ENCODE measurements at places on chromosomes 16 and 17. TPM values are rescaled to one million over a fixed set of nuclear protein-coding genes. Genes with fewer than 3 reads are reported as not detected.

Gene TOM1L2
- 27.1 TPM for total RNA-seq

Gene TP53TG3B
- not detected for total RNA-seq

Gene HOXB5
- total RNA-seq, result 0.59 TPM

Gene KCNH6
- total RNA-seq, result not detected

Gene CACNA1H
- 12.6 TPM for total RNA-seq

Gene LDHD
- total RNA-seq, result 7.5 TPM

Gene NF1
- 70.9 TPM for total RNA-seq

Gene DNAI2
- not detected for total RNA-seq

Gene KRT20
- total RNA-seq, result 0.39 TPM

Gene ZG16
- total RNA-seq, result not detected

Gene SLC52A1
- total RNA-seq, result 0.59 TPM

Gene EPX
- total RNA-seq, result 1.9 TPM

Gene SNAI3
- 0.79 TPM for total RNA-seq

Gene TBC1D26
- 0.49 TPM for total RNA-seq

Gene ZNF778
- 4.7 TPM for total RNA-seq

Gene CD300LG
- 2.5 TPM for total RNA-seq

Gene KCNJ12
- 3.1 TPM for total RNA-seq

Gene NEUROD2
- not detected for total RNA-seq

Gene NKD1
- 4.9 TPM for total RNA-seq

Gene GCGR
- total RNA-seq, result not detected

Gene CD300C
- total RNA-seq, result 0.39 TPM

Gene SHBG
- 0.49 TPM for total RNA-seq

Gene SREBF1
- 89.3 TPM for total RNA-seq

Gene SLFN14
- 1.6 TPM for total RNA-seq

Gene KRT14
- total RNA-seq, result 763 TPM

Gene SMIM22
- total RNA-seq, result 1.3 TPM

Gene ZP2
- 0.69 TPM for total RNA-seq

Gene OR1A1
- total RNA-seq, result not detected

Gene ACSM2B
- total RNA-seq, result not detected

Gene KRTAP1-5
- 14.1 TPM for total RNA-seq

Gene TBC1D28
- not detected for total RNA-seq

Gene GNG13
- not detected for total RNA-seq

Gene SULT1A4
- total RNA-seq, result 2.1 TPM

Gene PPY
- not detected for total RNA-seq

Gene KRT13
- 2.9 TPM for total RNA-seq

Gene LRRC37A3
- total RNA-seq, result 10.6 TPM

Gene ADAD2
- total RNA-seq, result 0.39 TPM

Gene SARM1
- 3.6 TPM for total RNA-seq

Gene MEIOC
- 0.10 TPM for total RNA-seq

Gene CACNG5
- not detected for total RNA-seq

Gene KRTAP16-1
- total RNA-seq, result 4.5 TPM

Gene GRB7
- total RNA-seq, result 8.8 TPM

Gene CES4A
- total RNA-seq, result 7.9 TPM

Gene HOXB1
- not detected for total RNA-seq

Gene RCVRN
- 0.10 TPM for total RNA-seq

All from skin of body (tissue), 3 donors.